GM03348 (cell line): ENCODE measurements at places on chromosomes 3 and 15.

DNA sequence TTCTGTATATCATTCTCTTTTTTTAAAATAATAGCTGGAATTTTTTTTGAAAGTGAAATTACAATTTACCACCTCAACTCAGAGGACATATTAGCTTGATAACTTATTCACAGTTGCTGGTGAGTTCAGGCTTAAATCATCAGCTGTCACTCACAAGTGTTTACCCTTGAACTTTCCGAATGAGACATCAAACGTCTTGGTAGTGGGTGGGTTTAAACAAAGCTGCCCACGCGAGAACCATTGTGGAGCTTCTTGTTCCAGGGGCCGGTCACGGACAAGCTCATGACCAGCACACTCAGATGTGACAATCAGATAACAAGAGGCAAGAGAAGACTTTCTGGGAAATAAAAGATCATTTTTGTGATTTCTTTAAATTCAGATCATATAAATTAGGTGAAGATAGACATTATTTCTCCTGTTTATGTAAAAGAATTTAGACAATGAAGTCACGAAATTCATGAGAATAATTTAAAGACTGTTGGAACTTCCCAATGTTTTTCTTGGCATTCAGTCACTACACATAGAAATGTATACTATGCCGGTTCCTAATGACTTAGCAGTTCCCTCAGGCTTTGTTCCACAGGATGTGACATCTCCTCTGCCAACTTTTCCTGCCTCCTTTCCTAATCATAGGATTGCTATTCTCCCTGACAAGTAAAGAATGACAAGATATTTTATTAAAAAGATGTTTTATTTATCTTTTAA lies 29.3 kb downstream of the BTD start:
- DNase-seq = no peak

DNA sequence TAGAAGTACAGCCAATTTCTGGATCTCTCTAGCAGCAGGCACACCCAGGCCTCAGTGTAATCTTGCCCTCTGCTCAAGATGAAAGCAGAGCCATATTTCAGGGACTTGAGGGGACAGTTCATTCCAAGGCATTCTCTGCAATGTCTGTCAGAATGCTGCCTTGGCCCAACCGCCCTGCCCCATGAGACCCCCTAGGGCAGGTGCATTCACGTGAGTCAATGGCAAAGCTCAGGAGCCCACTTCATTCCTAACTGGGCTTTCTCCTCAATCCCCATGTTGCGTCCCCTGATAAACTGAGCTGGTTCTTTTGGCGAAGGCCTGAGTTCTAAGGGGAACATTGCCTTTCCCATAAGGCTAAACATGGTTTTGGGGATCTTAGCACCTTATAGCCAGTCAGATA lies 9.5 kb downstream of the SNTN start:
- no peak for DNase-seq

DNA sequence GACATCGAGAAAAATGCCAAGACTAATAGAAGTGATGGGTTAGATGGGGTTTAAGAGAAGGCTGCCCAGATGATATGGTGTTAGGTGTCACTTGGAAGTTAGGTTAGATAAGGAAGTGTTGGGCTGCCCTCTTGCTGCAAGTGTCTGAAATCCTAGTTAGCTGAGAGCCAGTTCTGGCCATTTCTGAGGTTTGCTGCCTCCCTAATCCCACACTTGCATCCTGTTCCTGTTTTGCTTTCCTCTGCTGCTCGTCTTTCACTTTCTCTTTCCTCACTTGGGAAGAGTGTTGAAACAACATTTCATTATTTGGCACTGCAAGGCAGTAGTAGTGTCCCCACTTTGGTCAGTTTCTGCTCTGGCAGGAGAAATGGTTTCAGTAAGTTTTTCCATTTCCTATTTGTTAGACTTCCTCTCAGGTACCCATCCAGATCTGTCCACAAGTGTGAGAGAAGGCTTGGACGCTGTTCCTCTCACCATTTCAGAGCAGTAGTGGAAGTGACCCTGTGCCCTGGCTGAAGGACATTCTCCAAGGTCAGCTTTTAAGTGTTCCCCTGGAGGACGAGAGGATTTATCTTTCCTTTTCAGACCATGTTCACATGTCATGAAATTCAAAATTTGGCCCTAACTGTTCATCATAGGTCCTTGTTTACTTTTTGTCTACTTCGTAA lies 93.3 kb downstream of the ADAMTSL3 start:
- peak; percentile 45 for DNase-seq

DNA sequence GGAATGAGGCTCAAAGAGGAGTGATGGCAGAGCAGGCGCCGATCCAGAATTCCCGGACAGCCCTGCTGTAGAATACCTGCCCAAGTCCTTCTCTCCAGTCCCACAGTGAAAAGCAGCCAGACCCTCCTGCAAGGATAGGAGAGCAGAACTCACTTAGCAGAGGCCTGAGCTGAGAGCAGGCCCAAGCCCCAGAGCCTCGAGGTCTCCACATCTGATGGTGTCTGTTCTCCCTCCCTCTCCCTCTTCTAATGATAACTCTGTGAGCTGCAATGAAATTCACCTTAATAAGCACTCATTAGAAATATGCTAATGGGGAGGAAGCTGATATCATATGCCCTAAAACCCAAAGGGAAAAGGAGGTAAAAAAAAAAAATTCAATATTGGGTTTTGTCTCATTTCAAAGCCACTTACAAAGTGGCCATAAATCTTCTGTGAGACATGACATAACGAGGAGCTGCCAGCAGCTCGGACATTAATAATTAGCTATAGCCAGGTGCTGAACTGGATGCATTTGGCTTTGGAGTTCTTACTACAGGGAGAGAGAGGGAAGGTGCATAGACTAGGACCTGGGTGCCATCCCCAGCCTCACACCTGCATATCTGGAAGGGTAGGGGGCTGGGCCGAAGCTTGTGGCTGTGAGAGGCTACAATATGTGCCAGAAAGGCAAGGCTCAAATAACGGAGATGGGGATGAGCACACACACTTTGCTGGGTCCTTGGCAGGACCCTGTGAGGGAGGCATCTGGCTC lies 108.4 kb downstream of the MEGF11 start:
- no peak for DNase-seq

GRCh38 chr3:98791341-98792325 lies 28.5 kb downstream of the ST3GAL6 start:
- no peak for DNase-seq

GRCh38 chr15:68341760-68342725 lies 64.5 kb downstream of the FEM1B start:
- DNase-seq = no peak

GRCh38 chr3:139281522-139282196 lies 62.2 kb upstream of the MRPS22 start:
- DNase-seq = peak; percentile 80

DNA sequence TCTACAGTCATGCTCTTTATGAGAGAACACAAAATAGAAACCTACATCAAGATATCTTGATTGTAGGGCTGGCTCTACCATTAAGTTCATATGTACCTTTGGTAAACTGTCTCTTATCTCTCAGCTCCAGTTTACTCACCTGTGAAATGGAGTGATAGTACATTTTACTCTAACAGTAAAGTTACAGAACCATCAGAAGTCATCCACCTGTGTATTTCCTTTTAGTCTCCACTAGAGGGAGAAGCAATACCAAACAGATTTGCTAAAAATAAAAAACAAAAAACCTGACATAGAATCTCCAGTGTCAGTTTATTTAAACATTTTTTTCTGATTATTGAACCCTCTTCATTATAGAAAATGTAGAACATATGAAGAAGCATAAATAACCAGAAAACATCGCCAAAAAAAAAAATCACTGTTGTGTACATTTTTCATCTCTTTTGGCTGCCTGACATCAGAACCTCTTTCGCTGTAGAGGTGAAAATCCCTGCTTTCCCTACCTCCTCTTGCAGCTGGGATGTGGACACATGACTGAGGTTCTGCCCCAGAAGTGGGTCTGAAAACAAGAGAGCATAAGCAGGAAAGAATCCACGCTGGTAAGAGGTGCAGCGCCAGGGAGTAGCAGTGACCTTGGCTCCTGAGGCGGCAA lies 48.7 kb upstream of the WDR72 start:
- peak; percentile 37 for DNase-seq

- DNase-seq = no peak
These were observed 23.4 kb downstream of the TMEM202 start for GRCh38 chr15:72421484-72421883.

- DNase-seq = no peak
These were observed 499.3 kb upstream of the ARRDC4 start for GRCh38 chr15:97461226-97461625.

DNA sequence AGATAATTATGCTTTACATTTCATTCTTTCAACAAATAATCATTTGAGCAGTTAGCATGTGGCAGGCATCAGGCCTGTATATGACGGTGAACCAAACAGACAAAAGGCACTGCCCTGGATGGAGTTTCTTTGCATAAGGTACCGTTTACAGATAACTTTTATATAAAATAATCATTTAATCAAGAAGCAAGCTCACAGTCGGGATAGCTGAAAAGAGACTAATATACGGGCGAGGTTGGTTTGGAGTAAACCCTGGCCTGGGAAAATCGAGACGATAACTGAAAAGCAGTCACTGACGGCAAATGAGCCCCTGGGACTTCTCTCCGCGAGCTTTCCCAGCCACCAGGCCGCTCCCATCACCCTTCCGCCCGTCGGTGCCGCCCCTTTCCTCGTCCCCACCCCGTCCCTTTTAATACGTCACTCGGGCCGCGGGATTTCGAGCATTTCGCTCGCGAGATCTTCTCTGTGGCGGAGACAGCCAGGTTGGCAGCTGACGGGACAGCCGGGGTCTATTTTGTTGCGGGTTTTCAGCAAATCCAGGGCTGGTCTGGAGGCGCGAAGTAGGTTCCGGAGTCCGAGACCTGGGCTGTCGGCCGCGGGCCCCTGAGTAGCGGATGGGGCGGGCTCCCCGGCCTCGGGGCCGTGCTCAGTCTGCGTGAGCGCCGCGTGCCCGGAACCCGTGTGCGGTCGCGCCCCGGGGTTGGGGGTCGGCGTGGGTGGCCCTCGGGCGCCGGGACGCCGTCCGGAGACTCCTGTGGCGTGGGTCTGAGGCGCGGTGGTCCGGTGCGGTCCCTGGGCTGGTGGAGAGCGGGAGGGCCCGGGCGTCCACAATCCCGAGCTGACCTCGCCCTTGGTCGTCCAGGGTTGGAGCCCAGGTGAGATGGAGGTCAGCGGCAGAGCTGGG lies at the start of gene NMD3:
Gene NMD3, plus strand, starts transcription at position 462 of the 904 bp plus-strand sequence. CDS start 703 bp downstream, outside the sequence.
- peak; percentile 97 for DNase-seq

DNA sequence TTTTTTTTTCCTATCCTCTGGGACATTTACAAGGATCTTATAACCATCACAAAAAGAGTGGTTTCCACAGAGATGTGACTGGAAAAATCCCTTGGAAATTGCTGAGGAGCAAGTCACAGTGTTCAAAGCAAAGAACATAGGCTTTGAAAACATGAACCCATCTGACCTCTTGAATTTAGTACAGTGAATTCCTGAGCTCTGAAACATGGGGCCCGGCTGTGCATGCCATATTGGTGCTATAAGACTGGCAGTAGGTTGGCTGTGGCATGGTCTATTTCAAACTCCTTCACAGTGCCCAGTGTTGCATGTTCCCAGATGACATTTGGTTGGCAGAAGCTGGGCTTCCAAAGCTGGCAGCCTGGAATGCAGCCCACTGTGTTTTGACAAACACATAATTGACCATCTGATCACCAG lies 202.2 kb downstream of the TIGIT start:
- peak; percentile 34 for DNase-seq

DNA sequence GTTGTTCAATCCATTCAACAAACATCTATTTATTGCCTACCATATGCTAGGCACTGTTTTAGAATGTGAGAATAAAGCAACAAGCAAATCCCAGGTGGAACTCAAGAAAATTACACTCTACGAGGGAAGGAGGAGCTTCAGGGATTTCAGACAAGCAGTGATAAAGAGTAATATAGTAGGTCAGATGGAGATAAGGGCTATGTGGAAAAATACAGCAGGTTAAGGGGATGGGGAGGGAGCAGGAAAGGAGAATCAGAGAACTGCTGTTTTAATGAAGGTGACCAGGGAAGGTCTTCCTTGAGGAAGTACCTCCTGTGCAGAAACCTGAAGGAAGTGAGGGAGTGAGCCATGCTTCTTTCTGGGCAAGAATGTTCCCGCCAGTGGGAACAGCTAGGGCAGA lies 47.2 kb upstream of the NEO1 start:
- no peak for DNase-seq

- no peak for DNase-seq
These were observed 190.9 kb upstream of the CFAP20DC start for GRCh38 chr3:59240666-59241255.

DNA sequence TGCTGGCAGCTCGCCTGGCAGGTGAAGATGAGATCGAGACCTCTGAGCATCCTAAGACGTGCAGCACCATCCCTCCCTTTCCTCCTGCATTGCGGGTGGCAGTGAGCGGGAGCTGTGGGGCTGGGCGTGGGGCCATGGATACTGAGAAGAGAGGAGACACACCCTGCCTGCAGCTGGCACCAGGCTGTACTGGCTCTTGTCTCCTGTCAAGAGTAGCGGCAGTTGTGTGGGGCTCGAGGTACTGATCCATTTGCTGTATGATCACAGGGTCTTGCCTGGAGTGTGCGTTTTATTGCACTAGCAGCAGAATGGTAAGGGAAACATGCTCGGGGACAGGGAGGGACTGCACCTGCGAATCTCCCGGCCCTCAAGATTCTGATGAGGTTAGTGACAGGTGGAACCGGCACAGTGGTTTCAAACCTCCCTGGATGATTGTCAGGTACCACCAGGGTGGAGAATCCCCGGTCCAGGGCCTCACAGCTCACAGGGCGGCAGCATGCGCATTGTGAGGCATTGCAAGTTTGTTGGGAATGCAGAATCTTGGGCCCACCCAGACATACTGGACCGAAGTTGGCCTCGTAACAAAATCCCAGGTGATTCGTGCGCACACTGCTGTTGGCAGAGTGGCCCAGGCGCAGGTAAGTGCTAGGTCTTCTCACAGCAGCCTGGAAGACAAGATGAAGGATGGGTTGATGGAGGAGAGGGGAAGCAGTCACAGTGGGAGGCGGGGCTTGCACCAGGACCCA lies 14.1 kb downstream of the SYNM start:
- DNase-seq = no peak

DNA sequence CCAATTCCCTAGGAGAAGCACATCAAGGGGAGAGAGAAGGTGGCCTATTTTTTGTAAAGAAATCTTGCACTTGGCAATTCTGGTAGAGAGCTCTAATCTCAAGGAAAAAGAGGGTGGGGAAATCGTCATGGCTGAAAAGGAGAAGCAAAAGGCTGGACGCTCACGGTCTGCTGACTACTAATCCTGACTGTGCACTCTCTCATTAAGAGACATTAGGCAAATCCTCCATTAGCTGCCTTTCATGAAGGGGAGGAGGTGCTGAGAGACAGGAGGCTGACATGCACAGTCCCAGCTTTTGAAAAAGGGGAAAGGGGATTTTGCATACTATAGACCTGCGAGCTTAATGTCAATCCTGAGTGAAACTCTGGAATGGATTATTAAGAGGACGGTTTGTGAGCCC lies 170.0 kb downstream of the NR2F2 start:
- DNase-seq = no peak
